ENCODE measurements at places on chromosomes 16 and 17.

GRCh38 chr17:32488177-32488542, 1.4 kb downstream of the CDK5R1 start:
- no peak for DNase-seq

- no peak for DNase-seq
Measured at GRCh38 chr16:66918803-66919568, at the start of gene CDH16. Gene CDH16 (minus strand): TSS chr16:66918885. CDS start chr16:66918065, 820 bp downstream.

DNA sequence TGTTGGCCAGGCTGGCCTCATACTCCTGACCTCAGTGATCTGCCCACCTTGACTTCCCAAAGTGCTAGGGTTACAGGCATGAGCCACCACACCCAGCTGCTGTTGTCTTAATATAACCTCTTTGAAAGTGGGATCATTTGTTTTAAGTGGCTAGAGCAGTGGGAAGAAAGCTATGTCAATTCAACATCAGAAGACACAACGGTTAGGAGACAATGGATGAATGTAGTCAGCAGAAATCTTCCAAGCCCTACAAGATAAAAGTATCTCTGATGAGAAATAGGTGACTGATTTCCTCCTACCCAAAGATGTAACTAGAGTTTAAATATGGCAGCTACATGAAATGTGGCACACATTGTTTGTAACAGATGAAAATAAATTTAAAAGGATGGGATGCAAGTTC, 20.0 kb upstream of the TRIM25 start:
- no peak for DNase-seq

GRCh38 chr17:48544349-48545021, 424 bp downstream of the HOXB2 start:
- no peak for DNase-seq

GRCh38 chr17:58353389-58353825, 1.4 kb upstream of the SUPT4H1 start:
- DNase-seq, result no peak

DNA sequence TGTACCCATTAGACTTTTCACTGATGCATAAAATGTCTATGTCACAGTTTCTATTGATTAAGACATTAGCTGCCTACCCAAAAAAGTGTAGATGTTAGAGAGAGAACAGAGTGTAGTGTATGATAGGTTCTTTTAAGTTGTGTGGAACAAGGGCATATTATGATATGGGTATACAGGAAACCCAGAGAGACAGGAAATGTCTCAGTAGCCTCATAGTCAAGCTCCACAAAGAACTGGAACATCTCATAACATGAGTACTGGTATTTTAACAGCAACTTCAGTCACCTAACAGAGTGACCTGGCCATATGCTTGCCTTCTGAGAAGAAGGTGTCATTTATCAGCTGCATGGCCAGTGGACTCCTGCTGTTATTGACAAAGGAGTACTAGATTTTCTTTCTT, 128.1 kb downstream of the RGS9 start:
- no peak for DNase-seq

- no peak for DNase-seq
Measured at GRCh38 chr17:14340857-14341754, 40.2 kb downstream of the HS3ST3B1 start.

GRCh38 chr16:86219655-86220445, 290.5 kb upstream of the FOXF1 start:
- no peak for DNase-seq

GRCh38 chr17:11548398-11548797, 49.9 kb upstream of the DNAH9 start:
- DNase-seq, result no peak

DNA sequence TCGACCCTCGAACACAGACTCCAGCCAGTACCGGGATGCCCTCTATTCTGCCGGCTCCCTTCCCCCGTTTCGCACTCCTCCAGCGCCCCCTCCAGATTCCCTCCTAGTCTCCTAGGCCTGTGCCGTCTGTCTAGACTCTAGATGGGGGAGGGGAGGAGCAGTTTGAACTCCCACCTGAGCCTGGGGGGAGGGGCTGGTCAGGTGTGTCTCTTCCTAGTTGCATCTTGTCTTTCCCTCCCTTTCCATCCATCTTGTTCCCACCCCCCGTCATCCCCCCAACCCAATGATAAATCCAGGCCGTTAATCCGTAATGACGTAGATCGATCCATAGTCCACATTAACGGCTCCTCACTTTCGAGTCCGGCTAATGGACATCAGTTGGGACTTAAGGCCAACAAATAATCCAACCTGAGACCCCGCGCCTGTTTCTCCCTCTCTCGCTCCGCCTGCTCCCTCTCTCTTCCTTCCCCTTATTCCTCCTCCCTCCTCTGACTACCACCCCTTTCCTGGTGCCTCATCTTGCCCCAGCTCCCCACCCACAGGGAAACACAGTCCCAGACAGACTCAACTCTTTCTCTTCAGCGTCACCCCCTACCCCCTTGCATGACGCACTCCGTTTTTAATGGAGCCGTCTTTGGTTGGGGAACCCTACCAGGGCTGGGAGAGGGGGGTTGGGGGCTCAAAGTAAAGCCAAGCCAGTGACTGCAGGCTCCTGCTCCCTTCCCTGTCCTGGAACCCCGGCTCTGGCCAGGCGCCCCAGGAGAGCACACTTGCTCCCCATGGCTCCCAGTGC, 3.4 kb upstream of the HOXB5 start:
- DNase-seq, result no peak

DNA sequence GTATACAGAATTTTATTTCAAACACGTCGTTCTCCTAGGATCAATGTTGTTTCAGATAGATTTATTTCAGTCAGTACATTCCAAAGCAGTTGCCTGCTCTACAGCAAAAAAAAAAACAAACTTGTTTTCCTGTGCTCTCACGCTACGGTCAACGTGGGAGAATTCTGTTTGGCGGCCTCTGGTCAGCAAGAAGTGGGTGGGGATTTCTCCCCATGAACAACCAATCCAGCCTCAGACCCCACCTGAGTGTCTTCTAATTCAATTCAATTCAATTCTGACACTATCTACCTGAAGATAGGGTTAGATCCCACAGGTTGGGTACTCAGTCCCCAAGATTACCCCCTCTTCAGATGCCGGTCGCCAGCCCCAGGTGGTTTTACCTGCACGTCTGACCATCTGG, 22.1 kb downstream of the C17orf58 start:
- no peak for DNase-seq

DNA sequence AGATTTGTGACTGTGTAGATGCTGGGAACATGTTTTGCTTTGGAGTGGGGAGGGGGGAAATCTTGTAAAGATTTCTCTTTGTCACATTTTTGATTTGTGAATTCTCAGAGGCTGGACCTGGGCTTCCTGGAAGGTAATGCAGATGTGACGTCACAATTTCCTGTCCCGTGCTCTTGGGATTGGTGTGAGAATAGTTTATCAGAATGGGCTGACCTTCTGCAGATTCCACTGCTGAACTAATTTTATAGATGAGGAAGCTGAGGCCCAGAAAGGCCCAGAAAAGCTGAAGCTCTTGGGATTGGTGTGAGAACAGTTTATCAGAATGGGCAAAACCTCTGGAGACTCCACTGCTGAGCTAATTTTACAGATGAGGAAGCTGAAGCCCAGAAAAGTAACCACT, 34.0 kb downstream of the HS3ST3B1 start:
- no peak for DNase-seq

DNA sequence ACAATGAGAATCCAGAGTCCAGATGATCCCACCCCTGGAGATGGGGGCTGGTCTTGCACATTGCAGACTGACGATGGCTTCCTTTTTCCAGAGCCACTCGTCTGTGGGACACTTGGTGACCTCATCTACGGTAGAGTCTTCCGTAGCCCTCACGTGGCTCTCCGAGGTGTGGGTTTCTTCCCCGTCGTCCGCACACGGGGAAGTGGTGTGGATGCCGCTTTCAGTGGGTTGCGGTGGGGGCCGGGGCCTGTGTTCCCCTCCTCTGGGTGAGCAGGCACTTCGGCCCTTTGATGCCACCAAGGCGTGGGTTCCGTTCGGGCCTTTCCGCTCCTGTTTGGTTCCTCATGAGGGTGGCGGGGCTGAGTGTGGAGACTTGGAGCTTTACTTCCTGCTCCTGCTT, 21.4 kb downstream of the BAIAP2 start:
- DNase-seq, result no peak

- no peak for DNase-seq
Measured at GRCh38 chr17:59372138-59372751, 40.8 kb downstream of the YPEL2 start.

DNA sequence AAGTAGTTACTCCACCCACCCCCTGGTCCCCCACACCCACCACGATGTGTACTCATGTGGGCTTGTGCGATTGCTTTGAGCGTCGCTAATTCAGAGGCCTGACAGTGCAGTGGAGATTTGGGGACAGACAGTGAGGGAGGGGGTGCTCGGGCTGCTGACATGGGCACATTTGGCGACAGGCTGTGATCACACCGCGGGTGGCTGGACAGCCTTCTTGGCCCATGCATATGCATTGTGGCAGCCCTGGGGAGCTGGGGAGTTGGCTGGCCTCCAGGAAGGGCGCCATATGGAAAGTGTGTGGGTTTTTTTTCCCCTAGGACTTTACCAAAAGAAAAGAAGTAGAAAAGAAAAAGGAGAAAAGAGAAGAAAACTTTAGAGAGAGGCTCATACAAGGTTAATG, 275.5 kb upstream of the N4BP1 start:
- DNase-seq, result no peak

DNA sequence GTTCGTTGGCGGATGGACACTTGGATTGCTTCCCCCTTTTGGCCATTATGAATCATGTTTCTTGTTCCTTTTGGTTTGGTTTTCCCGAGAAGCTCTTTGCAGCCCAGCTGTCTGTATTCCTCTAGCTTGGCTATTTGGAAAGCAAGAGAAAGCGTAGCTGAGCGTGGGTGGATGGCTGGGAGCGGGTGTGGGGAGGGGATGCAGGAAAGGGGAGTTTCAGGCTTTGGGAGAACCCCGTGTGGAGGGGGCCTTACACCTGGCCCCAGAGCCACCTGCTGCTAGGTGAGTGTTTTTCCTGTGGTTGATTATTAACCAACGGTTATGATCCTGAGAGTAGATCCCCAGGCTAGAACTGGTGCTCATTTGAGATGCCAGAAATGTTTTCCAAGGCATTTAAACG, 103.7 kb downstream of the RAP1GAP2 start:
- no peak for DNase-seq

GRCh38 chr17:62723842-62724241, 84.3 kb downstream of the MARCHF10 start:
- no peak for DNase-seq

GRCh38 chr17:59753522-59754467, 46.3 kb downstream of the VMP1 start:
- peak; percentile 59 for DNase-seq

DNA sequence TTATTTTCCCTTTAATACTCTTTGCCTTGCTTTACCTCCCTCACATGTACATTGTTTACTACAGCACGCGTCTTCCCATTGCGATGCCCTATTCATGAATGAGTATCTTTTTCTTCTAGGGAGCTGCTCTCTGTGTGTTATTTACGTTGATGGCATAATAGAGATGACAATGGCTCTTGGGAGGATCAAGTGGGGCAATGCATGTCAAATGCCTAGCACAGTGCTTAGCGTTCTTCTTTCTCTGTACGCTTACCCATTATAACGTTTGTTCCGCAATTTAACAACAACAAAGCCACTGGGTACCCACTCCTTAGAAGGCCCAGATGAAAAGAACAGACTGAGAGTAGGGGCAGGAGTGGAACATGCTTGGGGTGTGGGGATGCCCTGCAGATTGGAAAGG, 271.6 kb upstream of the TNRC6C start:
- no peak for DNase-seq

DNA sequence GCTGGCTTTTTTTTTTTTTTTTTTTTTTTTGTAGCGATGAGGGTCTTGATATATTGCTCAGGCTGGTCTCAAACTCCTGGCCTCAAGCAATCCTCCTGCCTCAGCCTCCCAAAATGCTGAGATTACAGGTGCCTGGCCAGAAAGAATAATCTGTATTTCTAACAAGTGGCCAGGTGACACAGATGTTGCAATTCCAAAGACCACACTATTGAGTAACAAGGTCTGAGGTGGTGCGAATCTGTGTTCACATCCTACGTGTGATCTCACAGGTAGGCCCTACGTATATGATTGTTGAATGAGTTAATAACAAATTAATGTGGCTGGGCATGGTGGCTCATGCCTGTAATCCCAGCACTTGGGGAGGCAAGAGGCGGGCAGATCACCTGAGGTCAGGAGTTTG, 33.3 kb downstream of the OTOA start:
- no peak for DNase-seq

DNA sequence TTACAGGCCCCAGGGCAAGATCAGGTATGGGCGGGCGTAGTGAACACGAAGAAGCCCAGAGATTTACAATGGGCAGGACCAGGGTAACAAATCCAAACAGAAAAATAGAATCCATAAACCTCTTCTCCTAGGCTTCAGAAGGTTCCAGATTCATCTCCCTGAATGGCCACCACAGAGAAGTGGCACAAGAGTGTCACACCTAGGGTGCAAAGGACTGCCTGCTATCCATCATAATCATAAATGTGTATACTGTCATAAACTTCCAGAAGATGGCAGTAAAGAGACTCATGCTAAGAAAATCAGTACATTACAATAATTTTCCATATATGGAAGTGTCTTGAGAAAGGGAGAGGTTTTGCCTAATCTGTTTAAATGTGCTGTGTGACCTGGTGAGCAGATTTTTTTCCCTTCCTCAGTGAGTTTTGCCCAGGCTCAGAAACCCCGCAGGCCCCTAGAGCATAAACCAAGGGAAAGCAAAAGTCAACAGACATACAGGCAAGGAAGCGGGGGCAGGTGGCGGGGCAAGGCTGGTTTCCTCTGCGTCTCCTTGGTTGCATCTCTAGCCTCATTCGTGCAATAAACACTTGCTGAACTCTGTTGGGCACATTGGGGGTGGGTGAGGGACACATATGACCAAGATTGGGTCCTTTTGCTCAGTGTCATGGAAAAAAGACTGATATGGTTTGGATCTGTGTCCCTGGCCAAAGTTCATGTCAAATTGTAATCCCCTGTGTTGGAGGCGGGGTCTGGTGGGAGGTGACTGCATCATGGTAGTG, 92.0 kb upstream of the CDH5 start:
- peak; percentile 59 for DNase-seq

GRCh38 chr16:50842589-50842988, 100.7 kb downstream of the CYLD start:
- DNase-seq, result no peak

DNA sequence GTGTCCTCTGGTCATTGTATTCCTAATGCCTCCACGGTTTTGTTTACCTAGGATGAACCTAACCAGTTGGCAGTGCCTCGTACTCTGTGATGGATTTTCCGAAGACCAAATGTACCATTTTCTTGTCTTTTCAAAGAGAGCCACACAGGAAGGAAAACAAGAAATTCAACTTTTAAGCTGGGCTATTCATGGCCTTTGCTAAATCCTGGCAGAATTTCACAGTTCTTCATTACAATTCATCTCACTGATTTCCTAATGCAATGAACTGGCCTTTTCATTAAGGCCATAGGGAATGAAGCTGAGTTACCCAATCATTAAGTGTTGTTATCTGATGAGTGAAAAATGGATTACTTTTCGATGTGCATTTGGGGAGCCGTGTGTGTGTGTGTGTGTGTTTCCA, 7.9 kb upstream of the KCNJ16 start:
- no peak for DNase-seq

GRCh38 chr17:48378238-48378637, 51.8 kb downstream of the SKAP1 start:
- no peak for DNase-seq

All from DMS 273 treated with DMSO at 0.1 percent for 48 hours (cell line).